ENCODE measurements at places on chromosomes 5 and 9.
A peak's percentile ranks its signal among the peaks of the same experiment; 100 is the strongest.

- DNase-seq: no peak
These were observed 136.2 kb downstream of the MPDZ start for GRCh38 chr9:13143281-13143680.

GRCh38 chr9:70902171-70902570 is 219.2 kb downstream of the TRPM3 start:
- DNase-seq: no peak

GRCh38 chr9:99819856-99820684 is 1.6 kb upstream of the NR4A3 start:
- DNase-seq: peak; percentile 95

GRCh38 chr5:42784132-42784531 is 27.5 kb downstream of the CCDC152 start:
- DNase-seq: peak; percentile 15

DNA sequence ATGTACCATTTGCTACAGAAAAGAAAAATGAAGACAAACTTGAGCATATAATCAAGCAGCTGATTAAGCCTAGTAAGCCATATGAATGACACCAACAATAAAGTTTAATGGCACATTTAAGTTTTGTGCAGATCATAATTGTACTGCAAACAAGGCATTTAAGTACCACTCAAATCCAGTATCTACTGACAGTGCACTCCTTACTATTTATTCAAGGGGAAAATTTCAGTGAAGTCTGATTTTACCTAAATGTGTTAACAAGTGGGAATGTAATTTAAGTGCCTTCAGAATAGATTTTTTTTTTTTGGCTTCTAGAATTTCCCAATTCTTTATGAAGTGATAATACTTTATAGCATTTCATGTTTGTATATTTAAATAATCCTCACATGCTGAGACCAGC is 341.0 kb upstream of the POU5F2 start:
- DNase-seq: no peak

- no peak for DNase-seq
These were observed 3.2 kb downstream of the PIP5KL1 start for GRCh38 chr9:127927201-127927987.

DNA sequence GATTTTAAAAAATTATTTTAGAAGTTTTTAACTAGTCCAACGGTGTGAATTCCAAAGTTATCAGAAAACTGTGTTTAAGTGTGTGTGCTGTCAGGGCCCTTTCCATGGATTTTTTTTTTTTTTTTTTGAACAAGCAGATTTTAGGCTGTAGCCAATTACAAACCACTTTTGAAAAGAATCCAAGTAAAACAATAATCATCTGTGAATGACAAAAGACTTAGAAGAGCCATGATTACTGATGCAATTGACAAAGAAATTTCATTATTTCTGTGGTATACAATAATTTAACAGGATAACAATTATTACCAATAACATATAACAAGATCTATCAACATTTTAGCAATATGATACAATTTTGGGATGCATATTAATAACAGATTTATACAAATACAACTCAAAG is 16.2 kb upstream of the PAIP1 start:
- peak; percentile 79 for DNase-seq

- DNase-seq: peak; percentile 64
These were observed 91.5 kb upstream of the NFIL3 start for GRCh38 chr9:91515074-91515687.

GRCh38 chr5:55231029-55231918 is 2.1 kb downstream of the CCNO start:
- DNase-seq: no peak

- DNase-seq: no peak
These were observed 25.6 kb upstream of the SPIN1 start for GRCh38 chr9:88362681-88363080.

DNA sequence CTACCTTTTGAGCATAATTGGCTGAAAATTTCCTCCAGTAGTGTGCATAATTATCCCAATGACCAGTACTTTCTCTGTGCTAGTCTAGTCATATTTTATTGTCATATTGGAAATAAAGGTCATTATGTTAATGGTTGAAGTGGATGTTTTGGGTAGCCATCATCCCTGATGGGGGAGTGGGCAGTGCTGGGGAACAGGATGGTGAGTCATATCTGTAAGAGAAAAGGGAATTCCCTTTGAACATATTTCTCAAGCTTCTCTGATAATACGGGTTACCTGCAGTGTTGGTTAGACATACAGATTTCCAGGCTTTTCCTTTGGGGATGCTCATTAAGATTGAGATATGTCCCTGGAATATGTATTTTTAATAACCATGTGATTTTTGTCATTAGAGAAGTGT is 33.3 kb upstream of the SPATA31D4 start:
- no peak for DNase-seq

DNA sequence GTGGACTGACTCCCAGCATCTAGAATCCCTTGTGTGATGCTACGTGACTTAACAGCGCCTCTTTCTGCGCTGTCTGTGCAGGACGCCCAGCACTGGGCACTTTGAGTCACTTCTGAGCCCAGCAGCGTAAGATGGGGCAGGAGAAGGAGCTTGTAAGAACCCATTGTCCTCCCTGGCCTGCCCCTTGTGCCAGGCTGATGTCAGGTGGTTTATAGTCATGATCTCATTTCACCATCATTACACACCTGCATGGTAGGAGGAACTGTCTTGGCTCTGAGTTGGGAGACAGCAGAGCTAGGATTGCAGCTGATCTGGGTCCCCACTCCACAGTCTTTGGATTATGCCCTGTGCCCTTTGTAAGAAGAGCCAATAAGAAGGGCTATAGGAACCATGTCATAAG is 12.2 kb downstream of the ERGIC1 start:
- no peak for DNase-seq

- no peak for DNase-seq
These were observed 90.8 kb downstream of the ERCC6L2 start for GRCh38 chr9:95966306-95966705.

GRCh38 chr5:54646356-54647101 is 129.0 kb downstream of the SNX18 start:
- peak; percentile 79 for DNase-seq

- no peak for DNase-seq
These were observed 8.1 kb downstream of the TRIP13 start for GRCh38 chr5:900781-901180.

- no peak for DNase-seq
These were observed 73.9 kb downstream of the PBX3 start for GRCh38 chr9:125821078-125821477.

DNA sequence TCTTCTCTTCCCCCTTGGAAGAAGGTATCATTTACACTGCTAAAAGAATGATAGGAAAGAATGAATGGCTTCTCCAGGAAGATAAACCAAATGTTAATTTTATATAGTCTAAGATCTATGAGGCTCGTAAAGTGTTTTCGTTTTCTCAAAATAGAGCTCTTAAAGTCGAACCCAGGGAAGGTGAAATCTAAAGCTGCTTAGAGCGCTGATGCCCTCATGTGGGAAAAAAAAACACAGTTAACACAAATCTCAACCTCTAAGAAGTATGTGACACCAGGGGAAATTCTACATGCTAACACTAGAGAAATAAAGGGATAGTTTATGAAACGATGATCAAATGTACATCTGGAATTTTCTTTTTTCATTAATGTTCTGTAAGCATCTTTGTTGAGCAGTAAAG is 257.9 kb downstream of the RASEF start:
- no peak for DNase-seq

DNA sequence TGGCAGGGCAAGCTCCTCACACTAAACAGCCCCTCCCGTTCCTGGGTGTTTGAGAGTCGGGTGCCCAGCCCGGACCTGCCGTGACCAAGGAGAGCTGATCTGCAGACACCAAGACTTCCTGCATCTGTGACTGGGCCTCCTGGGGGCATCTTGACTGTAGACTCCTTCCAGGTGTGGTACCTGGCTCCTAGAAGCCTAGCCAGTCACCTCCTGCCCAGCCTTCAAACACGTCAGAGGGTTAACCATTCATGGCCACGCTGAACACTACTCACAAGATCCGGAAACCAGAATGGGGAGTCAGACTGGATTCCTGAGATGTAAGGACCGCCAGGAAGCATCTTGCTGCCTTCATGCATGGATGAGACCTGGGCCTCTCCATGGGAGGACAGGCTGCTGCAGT is 3.7 kb upstream of the LCN2 start:
- DNase-seq: no peak

GRCh38 chr5:6476313-6476661 is 27.6 kb downstream of the UBE2QL1 start:
- DNase-seq: no peak

DNA sequence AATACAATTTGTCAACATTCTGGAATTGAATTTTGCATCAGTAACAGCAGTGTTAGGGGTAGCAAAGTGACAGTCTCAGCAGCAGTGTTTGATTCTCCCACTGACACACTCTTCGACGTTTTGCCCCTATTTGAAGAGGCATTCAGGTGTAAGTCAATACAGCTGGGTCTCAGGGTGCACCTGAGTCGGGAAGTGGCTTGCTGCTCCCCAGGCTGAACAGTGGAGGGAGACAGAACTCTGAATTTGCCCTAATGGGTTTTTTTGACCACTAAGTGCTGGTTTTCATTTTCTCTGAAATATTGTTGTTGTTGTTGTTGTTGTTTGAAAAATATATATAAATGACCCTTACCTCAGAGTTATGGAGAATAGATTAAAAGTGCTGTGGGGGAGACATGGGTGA is 223.2 kb downstream of the TLR4 start:
- DNase-seq: no peak

DNA sequence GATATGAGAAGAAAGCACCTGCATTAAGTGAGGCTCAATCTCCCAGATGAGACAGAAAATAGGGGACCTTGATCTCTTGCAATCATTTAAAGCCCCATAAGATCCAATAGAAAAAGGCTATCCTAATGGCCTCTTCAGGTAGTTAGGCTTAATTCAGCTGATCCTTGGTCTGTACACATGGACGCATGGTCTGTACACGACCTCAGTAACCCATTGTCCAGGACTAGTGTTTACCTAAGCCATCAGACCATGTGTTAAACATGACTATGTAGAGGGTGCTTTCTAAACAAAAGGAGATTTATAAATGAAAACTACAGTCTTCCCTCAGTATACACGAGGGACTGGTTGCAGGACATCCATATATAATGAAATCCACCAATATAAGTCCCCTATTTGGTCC is 7.5 kb downstream of the MARCHF3 start:
- DNase-seq: no peak

DNA sequence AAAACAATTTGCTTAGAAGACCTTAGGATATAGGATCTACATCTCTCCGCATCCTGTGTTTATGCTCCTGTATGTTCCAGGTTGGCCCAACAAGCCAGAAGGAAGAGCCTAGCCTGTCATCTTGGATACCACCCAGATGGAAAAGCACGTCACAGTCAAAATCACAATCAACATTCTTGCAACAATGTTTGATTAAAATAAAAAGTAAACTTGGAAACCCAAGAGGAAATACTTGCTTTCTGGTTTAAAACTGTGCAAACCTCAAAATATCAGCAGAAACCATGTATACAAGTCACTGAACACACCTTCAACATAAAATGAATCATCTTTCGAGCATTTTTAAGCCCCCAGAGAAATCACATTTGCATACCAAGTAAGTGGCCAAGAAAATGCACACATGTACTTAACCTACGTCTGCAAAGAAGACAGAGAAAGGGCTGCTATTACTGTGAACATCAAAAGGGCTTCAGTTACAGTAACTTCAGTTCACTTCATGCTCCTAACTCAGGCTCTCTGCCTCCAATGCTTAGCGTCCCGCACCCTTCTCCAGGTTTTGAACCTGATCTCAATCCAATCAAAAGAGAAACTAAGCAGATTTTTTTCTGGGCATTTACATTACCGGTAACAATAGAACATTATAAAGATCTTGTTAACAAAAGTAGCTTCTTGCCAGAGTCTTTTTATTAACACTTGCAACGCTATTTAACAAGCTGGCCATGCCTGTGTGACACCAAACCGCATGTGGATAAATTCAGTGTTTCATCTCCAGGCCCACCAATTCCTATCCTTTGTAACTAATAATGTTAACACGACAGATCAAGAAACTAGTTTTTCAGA is 1.3 kb downstream of the ENC1 start:
- DNase-seq: peak; percentile 64

DNA sequence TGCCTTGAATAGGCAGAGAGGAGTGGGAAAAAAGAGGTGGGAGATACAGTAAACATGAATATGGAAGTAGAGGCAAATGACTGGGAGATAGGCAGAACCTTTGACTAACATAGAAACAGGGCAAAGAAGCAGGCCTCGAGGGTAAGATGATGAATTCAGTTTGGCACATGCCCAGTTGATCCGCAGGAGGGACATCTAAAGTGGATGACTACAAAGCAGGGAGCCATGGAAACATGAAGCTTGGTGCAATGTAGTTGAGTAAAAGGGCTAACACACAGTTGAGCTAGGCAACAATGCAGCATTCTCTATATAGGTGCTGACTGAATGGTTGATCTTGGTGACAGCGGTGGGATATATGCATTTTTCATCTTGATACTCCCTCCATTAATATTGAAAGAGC is 253.8 kb downstream of the DMRT2 start:
- DNase-seq: no peak

- no peak for DNase-seq
These were observed 876.1 kb downstream of the TLE4 start for GRCh38 chr9:80447876-80448275.

DNA sequence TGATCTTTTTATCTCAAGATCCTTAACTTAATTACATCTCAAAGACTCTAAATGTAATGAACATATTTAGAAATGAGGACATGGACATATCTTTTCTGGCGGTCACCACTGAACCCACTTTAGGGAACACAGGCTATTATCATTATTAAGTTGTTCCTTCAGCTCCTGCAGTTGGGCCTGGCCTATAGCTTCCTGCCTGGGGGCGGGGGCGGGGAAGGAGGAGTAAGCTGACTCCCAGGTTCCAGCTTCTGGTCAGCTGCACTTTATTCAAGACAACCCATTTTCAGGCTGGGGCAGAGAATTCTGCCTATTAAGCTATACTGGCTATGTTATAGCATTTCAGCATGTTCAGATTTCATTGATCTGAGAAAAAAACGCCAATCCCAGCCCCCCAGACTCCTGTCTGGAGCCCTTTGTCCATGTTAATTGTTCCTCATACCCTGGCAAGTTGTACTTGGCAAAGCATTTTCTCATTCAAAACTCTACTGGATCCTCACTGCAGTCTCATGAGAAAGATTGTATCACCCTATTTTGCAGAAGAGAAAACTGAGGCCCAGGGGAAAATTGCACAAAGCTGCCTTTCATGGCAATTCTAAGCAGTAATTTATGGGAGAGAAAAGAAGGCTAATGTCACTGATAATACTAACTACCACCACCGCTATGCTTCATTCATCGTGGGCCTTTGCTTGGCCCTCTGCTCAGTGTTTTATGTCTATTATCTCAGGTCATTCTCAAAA is 25.1 kb downstream of the COL15A1 start:
- DNase-seq: no peak

DNA sequence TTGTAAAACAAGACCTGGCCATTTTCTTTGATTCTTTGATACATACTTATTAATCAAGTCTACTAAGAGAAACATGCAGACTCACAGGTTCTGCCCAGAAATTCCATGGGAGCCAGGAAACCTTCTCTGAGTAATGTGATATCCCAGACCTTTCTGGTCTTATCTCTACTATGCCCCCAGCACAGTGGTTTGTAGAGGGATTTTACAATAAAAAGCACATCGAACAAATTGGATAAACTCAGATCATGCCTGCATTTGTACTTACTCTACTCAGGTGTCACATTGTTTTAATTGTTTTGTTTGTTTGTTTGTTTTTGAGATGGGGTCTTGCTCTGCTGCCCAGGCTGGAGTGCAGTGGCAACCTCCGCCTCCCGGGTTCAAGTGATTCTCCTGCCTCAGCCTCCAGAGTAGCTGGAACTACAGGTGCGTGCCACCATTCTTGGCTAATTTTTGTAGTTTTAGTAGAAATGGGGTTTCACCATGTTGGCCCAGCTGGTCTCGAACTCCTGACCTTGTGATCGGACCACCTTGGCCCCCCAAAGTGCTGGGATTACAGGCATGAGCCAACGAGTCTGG is 179.5 kb downstream of the ZNF608 start:
- no peak for DNase-seq

All from fibroblast of upper back skin (primary cell).